ENCODE measurements at places on chromosomes 5 and 9.
A peak's percentile ranks its signal among the peaks of the same experiment; 100 is the strongest.

DNA sequence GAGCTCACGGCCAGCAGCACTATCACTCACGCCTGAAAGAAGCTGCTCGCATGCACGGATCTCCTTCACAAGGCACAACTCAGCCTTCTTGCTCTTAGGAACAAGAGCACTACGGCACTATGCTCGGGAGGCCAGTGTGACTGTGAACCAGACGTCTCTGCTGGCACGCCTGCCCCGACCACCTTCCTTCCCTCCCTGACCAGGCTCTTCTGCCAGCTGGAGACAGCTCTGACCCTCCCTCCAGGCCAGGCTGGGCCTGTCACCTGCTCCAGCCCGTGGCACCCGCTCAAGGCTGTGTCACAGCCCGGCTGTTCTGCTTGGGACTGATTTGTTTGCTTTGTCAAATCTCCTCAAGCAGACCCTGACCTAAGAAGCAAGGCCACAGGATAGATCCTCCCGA lies 7.0 kb downstream of the TBC1D9B start:
- no peak for DNase-seq
- H3K4me3 ChIP-seq, result no peak overlapping the region
- peaks cover 4% of the 10 kb centered on the region for H3K4me1 ChIP-seq
- no peak overlapping the region for H3K27ac ChIP-seq

- H3K36me3 ChIP-seq, result peaks cover 6% of the 10 kb centered on the region
- DNase-seq, result no peak
- peaks cover 4% of the 10 kb centered on the region for H3K4me1 ChIP-seq
These were observed 98.4 kb upstream of the DMRT1 start for GRCh38 chr9:742914-743589.

GRCh38 chr5:151665613-151666012 lies 21.1 kb downstream of the SPARC start:
- no peak for DNase-seq
- H3K4me1 ChIP-seq, result peaks cover 9% of the 10 kb centered on the region
- no peak overlapping the region for H3K27ac ChIP-seq
- no peaks in the 10 kb centered on the region for H3K27me3 ChIP-seq
- H3K36me3 ChIP-seq, result no peaks in the 10 kb centered on the region

- no peak overlapping the region for H3K4me3 ChIP-seq
- DNase-seq, result no peak
- H3K27ac ChIP-seq, result no peak overlapping the region
- H3K4me1 ChIP-seq, result no peaks in the 10 kb centered on the region
These were observed 74.5 kb upstream of the LRRC70 start for GRCh38 chr5:62504129-62504528.

GRCh38 chr5:95773335-95774059 lies 42.4 kb downstream of the RHOBTB3 start:
- H3K4me3 ChIP-seq, result no peak overlapping the region
- H3K27ac ChIP-seq, result no peak overlapping the region
- no peak for DNase-seq

GRCh38 chr5:75961818-75962217 lies 121.4 kb upstream of the SV2C start:
- H3K27ac ChIP-seq, result no peak overlapping the region
- no peak overlapping the region for H3K4me3 ChIP-seq
- no peaks in the 10 kb centered on the region for H3K4me1 ChIP-seq
- H3K27me3 ChIP-seq, result peaks cover 12% of the 10 kb centered on the region
- DNase-seq, result no peak
- no peaks in the 10 kb centered on the region for H3K36me3 ChIP-seq

- H3K36me3 ChIP-seq, result no peaks in the 10 kb centered on the region
- peak overlapping the region; percentile 77 for H3K4me3 ChIP-seq
- peaks cover 10% of the 10 kb centered on the region for H3K27me3 ChIP-seq
- peak; percentile 60 for DNase-seq
These were observed 129.1 kb downstream of the KCNIP1 start for GRCh38 chr5:170632985-170633234.

GRCh38 chr9:9016597-9016996 lies 1217.0 kb upstream of the DMAC1 start:
- H3K4me3 ChIP-seq, result no peak overlapping the region
- no peaks in the 10 kb centered on the region for H3K36me3 ChIP-seq
- H3K4me1 ChIP-seq, result no peaks in the 10 kb centered on the region
- H3K27me3 ChIP-seq, result peaks cover 4% of the 10 kb centered on the region

GRCh38 chr5:119343052-119343451 lies 12.8 kb upstream of the TNFAIP8 start:
- H3K27ac ChIP-seq, result peak overlapping the region; percentile 97
- no peaks in the 10 kb centered on the region for H3K27me3 ChIP-seq
- peaks cover 93% of the 10 kb centered on the region for H3K4me1 ChIP-seq
- DNase-seq, result no peak

GRCh38 chr5:83711982-83712601 lies 8.6 kb downstream of the HAPLN1 start:
- DNase-seq, result no peak
- no peak overlapping the region for H3K27ac ChIP-seq
- peaks cover 16% of the 10 kb centered on the region for H3K27me3 ChIP-seq
- H3K4me3 ChIP-seq, result no peak overlapping the region
- no peaks in the 10 kb centered on the region for H3K4me1 ChIP-seq

DNA sequence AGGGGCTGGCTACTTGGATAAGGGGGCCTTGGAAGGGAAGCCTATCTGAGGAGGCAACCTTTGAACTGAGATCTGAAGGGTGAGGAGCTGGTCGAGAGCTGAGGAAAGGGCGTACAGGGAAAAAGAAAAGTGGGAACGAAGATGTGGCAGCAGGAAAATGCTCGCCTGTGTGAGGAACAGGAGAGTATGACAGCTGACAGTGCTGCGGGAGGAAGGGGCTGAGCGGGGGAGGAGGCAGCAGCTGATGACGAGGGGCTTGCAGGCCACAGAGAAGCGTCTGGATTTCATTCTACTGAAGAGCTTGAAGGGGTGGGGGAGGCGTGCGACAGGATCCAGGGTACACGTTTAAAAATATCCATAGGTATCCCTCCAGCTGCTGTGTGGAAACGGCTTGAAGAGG lies 28.9 kb downstream of the SH3PXD2B start:
- no peak overlapping the region for H3K4me3 ChIP-seq
- H3K36me3 ChIP-seq, result no peaks in the 10 kb centered on the region
- H3K4me1 ChIP-seq, result no peaks in the 10 kb centered on the region
- DNase-seq, result no peak
- H3K27ac ChIP-seq, result no peak overlapping the region
- H3K27me3 ChIP-seq, result no peaks in the 10 kb centered on the region

DNA sequence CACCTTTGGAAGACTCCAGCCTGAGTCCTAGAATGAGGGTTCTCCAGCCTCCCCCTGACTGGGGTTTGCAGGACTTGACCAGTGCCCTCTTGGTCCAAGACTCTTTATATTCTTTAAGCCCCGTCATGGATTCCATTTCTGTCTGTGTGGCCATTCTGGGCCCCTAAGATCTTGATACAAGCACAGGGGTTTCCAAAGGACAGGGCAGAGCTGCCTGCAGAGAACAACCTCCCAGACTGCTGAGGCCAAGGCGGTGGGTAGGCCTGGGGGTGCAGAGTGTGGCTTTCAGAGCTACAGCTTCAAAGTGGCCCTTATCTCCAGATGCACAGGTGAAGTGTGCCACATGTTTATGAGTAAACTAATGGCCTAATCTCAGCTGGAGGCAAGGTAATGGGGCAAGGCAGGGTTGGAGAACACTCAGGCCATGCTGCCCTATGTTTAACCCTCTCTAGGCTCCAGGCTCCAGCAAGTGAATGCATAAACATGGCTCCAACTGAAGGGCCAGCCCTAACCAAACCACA lies 32.1 kb downstream of the FOXI1 start:
- no peaks in the 10 kb centered on the region for H3K27me3 ChIP-seq
- no peak overlapping the region for H3K27ac ChIP-seq
- no peak overlapping the region for H3K4me3 ChIP-seq
- no peak for DNase-seq

- DNase-seq, result no peak
- H3K27ac ChIP-seq, result no peak overlapping the region
- no peaks in the 10 kb centered on the region for H3K4me1 ChIP-seq
- no peaks in the 10 kb centered on the region for H3K27me3 ChIP-seq
These were observed 1217.3 kb downstream of the MAT2B start for GRCh38 chr5:164722702-164723101.

- DNase-seq, result no peak
- H3K4me3 ChIP-seq, result no peak overlapping the region
- peaks cover 55% of the 10 kb centered on the region for H3K36me3 ChIP-seq
- no peak overlapping the region for H3K27ac ChIP-seq
- peaks cover 25% of the 10 kb centered on the region for H3K4me1 ChIP-seq
These were observed 31.5 kb downstream of the TMEM245 start for GRCh38 chr9:109088221-109088620.

DNA sequence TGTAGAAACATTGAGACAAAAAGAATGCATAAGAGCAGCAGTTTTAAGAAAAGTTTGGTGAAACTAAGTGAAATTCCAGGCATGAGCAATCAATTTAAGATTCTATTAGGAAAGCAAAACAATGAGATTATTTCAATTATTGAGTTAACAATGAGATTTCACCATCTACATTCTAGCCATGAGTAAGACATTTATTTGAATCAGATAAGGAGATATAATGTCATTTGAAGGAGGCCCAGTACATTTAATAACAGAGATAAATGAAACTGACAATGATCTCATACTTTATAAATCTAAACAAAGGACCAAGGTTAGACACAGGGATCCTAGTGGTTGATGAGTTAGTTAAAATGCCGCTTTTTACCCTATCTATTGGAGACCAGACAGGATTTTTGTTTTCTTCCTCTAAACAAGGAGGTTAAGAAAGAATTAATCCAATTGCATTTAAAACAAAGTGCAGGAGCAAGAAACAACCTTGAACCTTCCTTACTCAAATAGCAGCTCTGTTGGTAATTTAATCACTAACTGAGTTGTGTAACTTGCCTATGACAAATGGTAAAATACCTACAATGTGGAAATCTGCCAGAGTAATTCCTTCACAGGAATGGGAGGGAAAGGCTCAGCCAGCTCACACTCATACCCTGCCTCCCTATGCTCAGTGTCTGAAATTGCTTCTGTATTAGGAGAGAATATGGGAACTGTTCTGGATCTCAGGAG lies 103.5 kb upstream of the NR3C1 start:
- H3K27ac ChIP-seq, result no peak overlapping the region
- H3K27me3 ChIP-seq, result no peaks in the 10 kb centered on the region
- no peak overlapping the region for H3K4me3 ChIP-seq
- DNase-seq, result no peak

DNA sequence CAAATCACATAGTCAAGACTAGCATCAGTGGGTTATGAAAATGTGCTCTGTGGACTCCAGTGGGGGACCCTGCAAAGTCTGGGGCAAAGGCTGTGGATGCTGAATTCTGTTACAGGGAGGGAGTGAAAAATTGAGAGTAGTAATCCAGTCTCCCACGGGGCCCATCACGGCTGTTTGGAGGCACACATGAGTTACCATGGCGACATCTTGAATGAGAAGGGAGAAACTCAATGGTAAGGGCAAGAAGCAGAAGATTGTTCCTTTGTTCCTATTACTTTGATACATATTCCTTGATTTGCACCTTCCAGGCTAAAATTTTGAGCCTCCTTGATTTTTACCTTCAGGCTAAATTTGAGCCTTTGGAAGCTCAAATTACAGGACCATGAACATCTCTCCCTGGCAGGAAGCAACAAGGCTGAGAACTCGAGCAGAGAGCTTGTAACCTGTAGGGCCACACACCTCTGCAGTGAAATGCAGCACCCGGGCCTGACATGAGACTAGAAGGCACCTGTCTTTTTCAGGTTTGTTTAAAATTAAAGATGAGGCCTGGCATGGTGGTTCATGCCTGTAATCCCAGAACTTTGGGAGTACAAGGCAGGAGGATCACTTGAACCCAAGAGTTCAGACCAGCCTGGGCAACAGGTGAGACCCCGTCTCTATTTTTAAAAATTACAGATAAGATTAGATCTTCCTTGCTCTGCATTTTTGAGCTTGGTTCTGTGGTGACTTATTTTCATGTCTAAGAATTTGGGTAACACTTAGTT lies 31.0 kb upstream of the ZFR start:
- no peaks in the 10 kb centered on the region for H3K27me3 ChIP-seq
- DNase-seq, result no peak
- no peaks in the 10 kb centered on the region for H3K4me1 ChIP-seq
- H3K36me3 ChIP-seq, result no peaks in the 10 kb centered on the region
- H3K4me3 ChIP-seq, result no peak overlapping the region

GRCh38 chr9:7653262-7653661 lies 146.3 kb downstream of the DMAC1 start:
- DNase-seq, result no peak
- H3K27ac ChIP-seq, result no peak overlapping the region
- peaks cover 3% of the 10 kb centered on the region for H3K36me3 ChIP-seq
- peaks cover 6% of the 10 kb centered on the region for H3K4me1 ChIP-seq

DNA sequence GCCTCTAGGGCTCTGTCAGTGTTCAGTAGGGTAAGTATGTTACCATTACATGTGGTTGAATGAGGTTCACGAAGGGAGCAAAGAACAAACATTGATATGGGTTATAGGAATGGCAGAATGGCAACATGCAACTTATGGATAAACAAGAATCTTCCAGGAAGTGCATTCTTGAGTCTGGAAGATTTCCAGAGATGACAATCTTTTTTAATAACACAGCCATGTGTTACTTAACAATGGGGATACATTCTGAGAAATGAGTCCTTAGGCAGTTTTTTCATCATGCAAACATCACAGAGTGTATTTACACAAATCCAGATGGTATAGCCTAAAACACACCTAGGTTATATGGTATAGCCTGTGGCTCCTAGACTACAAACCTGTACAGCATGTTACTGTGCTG lies 9.1 kb upstream of the SLC28A3 start:
- H3K27me3 ChIP-seq, result no peaks in the 10 kb centered on the region
- no peaks in the 10 kb centered on the region for H3K4me1 ChIP-seq
- H3K36me3 ChIP-seq, result no peaks in the 10 kb centered on the region
- H3K4me3 ChIP-seq, result no peak overlapping the region

DNA sequence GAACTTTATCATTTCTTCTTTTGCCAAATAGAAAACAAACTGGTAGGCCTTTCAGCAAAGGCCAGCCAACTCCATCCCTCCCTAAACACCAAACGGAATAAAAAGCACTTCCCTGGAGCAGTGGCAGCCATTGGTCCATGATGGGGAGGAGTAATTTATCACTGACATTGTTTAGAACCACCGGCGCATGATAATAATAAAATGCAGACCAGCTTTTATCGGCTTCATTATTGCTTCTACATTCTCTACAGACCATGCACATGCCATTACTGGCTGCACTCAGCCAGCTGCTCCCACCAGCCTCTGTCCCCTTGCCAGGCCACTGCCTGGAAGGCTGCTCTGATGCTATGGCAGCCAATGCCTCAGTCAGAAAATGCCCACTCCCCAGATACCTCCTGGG lies 45.9 kb downstream of the ABCA1 start:
- no peak overlapping the region for H3K27ac ChIP-seq
- H3K4me3 ChIP-seq, result no peak overlapping the region
- H3K27me3 ChIP-seq, result no peaks in the 10 kb centered on the region
- DNase-seq, result no peak
- no peaks in the 10 kb centered on the region for H3K4me1 ChIP-seq
- H3K36me3 ChIP-seq, result no peaks in the 10 kb centered on the region

GRCh38 chr5:61463596-61463995 lies 131.5 kb downstream of the ZSWIM6 start:
- no peak overlapping the region for H3K4me3 ChIP-seq
- peaks cover 2% of the 10 kb centered on the region for H3K36me3 ChIP-seq
- peaks cover 15% of the 10 kb centered on the region for H3K4me1 ChIP-seq
- H3K27me3 ChIP-seq, result no peaks in the 10 kb centered on the region

GRCh38 chr5:59003641-59004040 lies 420.8 kb downstream of the RAB3C start:
- H3K4me1 ChIP-seq, result peaks cover 60% of the 10 kb centered on the region
- no peak overlapping the region for H3K4me3 ChIP-seq
- H3K27me3 ChIP-seq, result no peaks in the 10 kb centered on the region
- H3K27ac ChIP-seq, result no peak overlapping the region
